ENCODE measurements at places on chromosomes 5 and 9.
A peak's percentile ranks its signal among the peaks of the same experiment; 100 is the strongest.

DNA sequence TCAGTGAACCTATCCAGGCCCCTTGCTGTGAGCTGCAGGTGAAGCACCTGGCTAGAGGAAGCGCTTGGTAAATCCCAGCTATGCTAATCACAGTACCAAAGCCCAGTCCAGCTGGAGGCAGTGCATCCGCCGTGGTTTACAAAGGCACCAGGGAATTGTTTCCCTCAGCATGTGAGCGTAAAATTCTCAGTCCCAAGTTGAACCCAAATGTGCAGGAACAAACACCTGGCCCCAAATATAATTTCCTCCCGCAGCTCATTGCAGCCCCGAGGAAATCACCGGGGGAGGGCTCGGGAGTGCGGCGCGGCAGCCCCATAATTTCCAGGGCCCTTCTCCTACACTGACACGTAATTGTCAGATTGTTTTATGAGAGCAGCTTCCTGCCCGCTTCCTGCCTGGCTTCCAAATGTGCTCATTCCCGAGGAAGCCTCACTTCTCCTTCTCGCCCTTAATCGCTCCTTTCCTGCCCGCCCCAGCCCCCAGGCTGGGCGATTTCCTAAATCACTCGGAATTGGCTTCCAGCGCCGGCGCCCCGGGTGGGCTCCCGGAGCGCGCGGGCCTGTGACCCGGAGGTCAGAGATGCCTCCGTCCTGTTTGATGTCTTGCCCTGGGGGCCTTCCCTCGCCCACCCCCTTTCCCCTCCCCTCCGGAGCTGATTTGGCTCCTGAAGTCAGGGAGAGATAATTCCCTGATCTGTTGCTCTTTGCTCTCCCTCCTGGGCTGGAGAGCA lies 134.4 kb downstream of the FGF1 start:
- no peak for DNase-seq

DNA sequence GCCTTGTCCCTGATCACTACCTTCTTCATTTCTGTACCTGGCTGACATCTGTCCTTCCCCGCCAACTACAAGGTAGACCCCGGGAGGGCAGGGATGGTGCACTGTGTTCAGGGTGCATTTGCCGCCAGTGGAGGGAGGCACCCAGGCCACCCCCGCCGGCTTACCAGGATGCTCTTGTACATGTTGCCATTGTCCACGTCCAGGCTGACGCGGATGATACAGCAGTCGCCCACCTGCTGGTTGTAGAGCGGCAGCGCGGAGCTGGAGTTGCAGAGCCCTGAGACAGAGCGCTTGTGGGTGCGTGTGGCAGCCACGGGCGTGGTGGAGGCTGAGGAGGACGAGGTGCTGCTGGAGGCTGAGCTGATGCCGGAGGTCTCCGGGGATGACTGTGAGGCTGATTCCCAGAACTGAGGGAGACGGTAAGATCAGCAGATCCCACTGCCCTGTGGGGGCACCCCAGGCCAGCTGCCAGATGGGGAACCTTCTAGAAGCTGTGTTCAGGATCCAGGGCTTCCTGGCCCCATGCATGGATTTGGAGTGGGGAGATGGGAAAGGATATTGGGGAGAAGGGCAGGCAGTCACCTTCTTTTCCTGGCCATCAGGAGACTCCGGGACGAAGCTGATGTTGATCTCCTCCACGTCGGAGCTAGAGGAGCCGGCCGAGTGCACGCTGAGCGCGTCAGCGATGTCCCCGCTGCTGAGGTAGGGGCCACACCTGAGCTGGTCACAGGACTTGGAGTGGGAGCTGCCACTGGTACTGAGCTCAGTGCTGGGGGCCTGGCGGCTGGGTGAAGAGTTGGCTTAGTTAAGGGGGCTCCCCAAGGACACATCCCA lies 19.5 kb downstream of the RALGDS start:
- DNase-seq, result no peak

DNA sequence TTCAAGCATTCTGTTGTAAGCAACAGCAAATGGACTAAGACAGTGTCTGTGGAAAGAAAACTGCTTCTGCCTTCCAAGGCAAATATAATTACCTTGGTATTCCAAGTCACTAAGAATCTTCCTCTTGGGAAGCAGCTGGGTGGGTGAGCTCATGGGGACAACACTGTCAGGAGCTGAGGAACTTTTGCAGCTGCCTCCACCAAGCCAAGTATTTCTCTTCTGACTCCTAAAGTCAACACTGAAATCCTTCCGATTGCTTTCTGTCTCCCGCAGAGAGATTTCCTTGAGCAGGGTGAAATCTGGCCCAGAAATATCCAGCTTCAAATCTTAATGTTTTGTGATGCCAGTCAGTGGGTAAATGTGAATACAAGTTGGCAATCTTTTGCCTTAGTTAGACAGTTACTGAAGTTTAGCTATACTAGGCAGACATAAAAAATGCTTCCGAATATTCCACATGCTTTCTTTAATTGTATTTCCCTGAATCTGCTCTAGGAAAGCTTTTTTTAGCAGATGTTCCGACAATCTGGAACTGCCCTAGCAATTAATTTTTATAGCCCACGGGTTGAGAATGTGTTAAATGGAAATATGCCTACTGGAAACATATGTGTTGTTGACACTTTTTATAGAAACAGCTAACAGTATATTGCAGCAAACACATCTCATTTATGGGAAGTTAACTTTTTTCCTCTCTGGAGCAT lies 369.9 kb upstream of the DAB2 start:
- no peak for DNase-seq

GRCh38 chr9:95561913-95562312 lies 45.1 kb upstream of the PTCH1 start:
- DNase-seq, result no peak

DNA sequence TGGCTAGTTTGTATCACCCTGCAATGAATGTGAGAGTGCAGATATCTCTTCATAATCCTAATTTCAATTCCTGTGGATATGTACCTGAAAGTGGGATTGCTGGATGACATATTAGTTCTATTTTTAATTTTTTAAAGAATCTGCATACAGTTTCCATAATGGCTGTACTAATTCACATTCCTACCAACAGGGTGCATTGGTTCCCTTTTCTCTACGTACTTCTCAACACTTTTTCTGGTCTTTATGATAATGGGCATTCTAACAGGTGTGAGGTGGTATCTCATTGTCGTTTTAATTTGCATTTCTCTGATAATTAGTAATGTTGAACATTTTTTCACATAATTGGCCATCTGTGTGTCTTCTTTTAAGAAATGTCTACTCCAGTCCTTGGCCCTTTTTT lies 927.5 kb downstream of the DTWD2 start:
- no peak for DNase-seq

GRCh38 chr5:125180231-125180829 lies 433.9 kb upstream of the ZNF608 start:
- no peak for DNase-seq

- no peak for DNase-seq
These were observed 294.1 kb upstream of the TNC start for GRCh38 chr9:115411993-115412452.

DNA sequence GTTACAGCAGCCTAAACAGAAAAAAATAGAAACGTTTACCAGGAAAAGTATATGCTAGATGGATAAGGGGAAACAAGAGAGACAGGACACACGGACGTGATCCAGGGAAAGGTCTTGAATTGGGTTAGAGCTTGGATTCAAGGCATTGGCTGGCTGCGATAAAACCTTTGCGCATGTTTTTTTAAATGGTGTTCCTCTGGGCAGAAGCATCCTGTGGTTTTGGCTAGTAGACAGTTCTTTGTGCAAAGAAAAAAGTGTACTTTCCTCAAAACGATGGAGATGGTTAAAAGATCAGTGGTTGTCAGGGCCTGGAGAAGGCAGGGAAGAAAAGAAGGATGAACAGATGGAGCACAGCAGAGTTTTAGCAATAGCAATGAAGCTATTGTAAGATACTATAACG lies 37.5 kb upstream of the LIFR start:
- no peak for DNase-seq

DNA sequence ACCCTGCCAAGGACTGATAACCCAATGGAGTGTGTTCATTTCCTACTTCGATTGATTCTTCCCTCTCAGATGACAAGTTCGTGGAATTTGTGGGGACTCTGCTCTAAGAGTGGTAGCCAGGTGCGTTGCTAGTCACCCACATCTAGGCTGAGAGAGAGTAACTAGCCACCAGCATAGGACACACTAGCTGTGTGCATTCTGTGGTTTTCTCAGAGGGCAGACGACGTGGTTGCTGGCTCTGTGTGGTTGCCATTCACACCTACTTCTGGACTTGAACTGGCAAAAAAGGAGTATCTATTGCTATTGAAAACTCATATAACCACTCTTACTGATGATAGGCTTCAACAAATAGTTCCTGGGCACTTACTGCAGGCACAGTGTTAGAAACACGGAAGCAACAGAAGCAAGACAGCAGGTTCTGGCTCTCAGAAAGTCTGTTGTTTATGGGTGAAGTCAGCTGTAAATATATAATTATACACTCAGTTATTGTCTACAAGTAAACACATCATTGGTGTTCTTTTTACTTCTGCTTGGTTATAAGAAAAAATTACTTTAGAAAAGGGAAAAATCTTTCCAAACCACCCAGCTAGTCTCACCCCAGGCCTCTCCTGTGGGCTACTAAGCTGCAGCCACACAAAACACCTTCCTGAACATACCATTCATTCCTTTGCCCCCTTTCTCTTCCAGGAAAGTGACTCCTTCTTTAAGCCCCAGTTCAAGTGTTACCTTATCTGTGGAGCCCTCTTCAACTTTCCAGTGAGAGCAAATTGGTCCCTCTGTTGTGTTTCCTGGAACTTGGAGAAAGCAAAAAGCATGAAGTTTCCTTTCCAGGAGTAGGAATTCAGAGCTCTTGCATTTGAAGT lies 151.1 kb upstream of the HAPLN1 start:
- no peak for DNase-seq

DNA sequence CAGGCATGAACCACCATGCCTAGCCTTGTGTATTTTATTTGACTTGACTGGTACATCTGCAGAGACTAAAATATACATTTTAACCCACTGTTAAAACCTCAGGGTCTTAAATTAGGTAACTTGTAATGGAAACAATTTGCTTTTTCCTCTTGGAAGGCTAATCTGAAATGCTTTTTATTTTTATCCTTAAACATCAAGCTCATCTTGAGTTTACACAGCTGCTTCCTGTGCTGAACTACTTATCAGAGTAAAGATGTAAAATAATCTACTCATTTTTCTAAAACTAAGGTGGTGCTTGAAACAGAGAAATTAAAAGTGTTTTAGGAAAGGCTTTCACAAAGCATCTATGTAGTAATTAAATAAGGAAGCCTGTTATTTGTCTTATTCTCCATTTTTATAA lies 144.1 kb downstream of the ENTREP1 start:
- DNase-seq, result no peak

DNA sequence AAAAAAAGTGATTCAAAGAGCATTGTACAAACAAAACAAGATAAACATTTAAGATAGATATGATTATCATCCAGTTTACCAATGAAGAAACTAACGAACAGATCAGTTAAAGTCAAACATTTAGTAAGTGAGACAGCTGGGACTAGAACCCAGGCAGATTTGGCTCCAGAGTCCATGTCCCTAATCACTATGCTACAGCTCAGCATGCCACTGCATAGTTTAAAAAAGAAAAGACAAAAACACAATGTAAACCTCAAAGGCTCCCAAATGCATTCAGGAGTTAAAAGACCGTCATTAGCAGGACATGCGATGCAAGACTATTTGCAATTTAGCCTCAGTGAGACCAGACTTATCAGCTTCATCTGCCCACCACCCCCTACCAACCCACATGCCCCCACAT lies 36.8 kb downstream of the DENND1A start:
- no peak for DNase-seq

GRCh38 chr5:93665648-93666047 lies 75.8 kb downstream of the POU5F2 start:
- DNase-seq, result no peak

- DNase-seq, result no peak
These were observed 25.2 kb upstream of the NREP start for GRCh38 chr5:111782216-111782615.

DNA sequence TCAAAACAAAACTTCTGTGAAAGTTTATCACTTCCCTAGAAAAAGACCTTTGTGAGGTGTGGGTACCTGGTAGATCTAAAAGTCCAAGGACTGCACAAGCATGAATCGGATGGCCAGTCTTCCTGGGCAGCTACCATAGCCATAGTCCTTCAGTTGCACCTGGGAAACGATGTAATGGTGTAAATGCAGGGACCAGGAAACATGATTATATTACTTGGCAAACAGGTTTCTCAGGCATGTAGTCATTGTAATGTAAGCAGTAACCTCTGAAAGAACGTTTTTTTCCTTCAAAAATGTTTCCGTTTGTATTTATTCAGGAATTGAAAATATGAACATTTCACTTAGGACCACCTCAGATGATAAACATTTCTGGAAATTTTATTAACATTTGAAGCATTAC lies 433.4 kb downstream of the DTWD2 start:
- DNase-seq, result no peak

- no peak for DNase-seq
These were observed 299.3 kb downstream of the ENC1 start for GRCh38 chr5:74341221-74341620.

DNA sequence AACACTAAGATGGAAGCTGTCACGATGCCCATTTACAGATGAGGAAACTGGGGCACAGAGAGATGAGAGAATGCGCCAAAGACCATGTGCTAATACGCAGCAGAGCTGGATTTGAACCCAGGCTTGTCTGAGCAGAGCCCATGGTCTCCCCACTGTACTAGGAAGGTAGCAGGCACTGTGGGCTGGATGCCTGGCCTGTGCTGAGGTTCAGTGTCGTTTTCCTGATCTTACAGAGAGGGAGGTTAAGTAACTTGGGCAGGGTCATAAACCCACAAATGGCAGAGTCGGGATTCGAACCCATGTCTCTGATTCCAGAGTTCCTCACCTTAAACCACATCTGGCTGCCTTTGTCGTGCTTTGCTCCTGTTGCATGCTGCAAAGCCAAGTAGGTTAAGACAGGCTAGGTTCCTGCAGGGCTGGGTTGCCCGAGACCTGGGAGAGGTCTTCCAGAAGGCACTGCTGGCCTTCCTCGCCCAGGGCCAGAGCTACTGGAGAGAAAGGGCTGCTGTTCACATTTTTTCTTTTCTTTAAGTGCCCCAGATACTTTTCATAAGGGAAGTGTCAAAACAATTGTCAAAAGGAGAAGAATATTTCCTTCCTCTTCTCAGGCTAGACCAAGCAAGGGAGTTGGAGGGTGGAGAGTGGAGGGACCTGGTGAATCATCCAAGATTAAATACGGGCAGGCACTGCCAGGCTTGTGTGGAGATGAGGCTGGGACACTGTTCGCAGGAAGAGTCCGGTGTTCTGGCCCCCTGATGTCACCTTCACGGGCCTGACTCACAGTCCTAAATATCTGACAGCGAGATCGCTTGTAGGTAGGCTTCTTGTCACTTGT lies 3.2 kb downstream of the NEK6 start:
- DNase-seq, result no peak

GRCh38 chr5:59095480-59095879 lies 512.6 kb downstream of the RAB3C start:
- DNase-seq, result peak; percentile 42

DNA sequence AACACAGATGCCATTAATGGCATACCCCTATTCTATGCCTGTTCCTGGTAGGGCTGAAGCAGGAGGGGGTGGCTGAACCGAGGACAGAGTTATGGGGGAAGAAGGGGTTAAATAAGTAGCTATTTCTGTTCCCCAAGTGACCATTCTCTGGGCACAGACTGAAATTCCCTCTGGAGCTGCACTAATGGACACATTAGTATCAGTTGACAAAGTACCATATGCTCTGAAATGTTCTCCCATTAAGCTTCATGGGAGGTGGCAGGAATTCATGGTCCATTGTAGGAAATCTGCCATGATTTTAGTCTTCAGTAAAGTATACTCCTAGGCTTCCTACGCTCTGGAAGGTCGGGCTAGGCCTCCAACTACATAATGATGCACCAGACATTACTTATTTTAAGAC lies 10.5 kb upstream of the FRMPD1 start:
- DNase-seq, result no peak

GRCh38 chr5:51383131-51384121 lies at the start of gene ISL1:
ISL1 (plus strand) TSS chr5:51383448; CDS start chr5:51383672, 224 bp downstream.
- peak; percentile 28 for DNase-seq

All from non-pigmented ciliary epithelial cell (primary cell).